G401 (cell line): ENCODE measurements at places on chromosomes 3 and 15. TPM values are rescaled to one million over a fixed set of nuclear protein-coding genes. Genes with fewer than 3 reads are reported as not detected.

Gene PEAK1
- total RNA-seq, result 13.2 and 14.3 TPM in 2 replicates

Gene RYR3
- total RNA-seq, result 0.44 TPM in 1 of 2 replicates, not detected in the other

Gene MOBP
- not detected in 2 replicates for total RNA-seq

Gene EPHB1
- not detected in 2 replicates for total RNA-seq

Gene PHLDB2
- not detected in 2 replicates for total RNA-seq

Gene ACAD11
- 16.8 and 40.4 TPM in 2 replicates for total RNA-seq

Gene DPPA2
- total RNA-seq, result not detected in 2 replicates
